ENCODE measurements at places on chromosomes 6 and 20.

DNA sequence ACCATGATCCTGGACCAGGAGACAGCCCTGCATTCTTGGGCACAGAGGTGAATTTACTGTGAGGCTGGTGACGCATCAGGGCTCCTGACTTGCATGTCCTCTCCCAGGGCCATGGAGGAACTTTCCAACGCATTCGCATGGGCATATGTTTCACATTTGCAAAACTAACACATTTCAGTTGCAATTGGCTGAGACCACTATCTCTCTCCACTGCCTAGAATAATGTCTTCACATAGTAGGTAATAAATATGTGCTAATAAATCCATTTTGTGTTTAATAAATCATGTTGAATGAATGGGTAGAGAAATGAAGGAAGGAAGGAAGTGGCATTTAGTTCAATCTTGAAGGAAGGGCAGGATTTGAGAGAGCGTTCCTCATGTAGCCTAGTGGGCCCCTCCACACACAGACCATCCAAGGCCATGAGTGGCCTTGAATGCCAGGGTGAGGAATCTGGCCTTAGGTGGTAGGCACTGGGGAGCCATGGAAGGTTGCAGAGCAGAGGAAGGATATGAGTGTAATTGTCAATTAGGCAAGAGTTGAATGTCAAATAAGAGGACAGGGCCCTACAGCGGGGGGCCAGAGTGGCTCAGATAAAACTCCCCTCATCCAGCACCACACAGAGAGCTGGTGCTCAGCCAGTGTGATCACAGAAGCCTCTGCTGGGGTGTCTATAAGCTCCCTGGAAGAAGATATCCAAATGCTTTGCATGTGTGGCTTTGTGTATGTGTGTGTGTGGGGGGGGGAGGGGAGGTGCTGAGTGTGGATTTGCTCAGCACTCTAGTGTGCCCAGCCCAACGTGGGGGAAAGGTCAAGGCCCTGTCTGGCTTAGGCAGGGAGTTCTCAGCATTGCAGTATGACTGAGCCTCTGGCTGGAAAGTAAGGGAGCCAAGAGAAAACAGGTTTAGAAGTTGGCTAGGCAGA, 30.9 kb upstream of the CCN5 start:
- DNase-seq, result no peak

DNA sequence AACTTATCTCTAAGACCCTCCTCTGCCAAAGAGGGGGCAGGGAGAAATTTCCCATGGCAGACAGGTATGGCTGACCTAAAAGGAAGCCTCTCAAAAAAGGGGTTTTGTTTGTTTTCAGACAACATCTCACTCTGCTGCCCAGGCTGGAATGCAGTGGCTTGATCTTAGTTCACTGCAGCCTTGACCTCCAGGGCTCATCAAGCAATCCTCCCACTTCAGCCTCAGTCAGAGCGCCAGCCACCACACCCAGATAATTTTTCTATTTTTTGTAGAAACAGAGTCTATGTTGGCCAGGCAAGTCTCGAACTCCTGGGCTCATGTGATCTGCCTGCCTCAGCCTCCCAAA, 3.8 kb downstream of the EZR start:
- no peak for DNase-seq

- no peak for DNase-seq
Observed at GRCh38 chr6:151963001-151963400, 155.5 kb downstream of the ESR1 start.

DNA sequence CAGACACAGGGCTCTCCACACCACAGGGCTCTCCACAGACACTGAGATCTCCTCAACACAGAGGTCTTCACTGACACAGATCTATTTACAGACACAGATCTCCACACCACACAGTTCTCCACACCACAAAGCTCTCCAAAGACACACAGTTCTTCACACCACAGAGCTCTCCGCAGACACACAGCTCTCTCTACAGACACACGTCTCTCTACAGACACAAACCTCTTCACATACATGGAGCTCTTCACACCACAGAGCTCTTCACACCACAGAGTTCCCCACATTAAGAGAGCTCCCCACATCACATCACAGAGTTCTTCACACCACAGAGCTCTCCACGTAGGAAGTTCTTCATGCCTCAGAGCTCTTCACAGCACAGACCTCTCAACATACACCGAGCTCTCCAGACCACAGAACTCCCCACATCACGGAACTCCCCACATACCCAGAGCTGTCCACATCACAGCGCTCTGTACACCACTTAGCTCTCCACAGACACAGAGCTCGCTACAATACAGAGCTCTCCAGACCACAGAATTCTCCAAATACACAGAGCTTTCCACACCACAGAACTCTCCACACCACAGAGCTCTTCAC, 53.9 kb downstream of the ERMARD start:
- no peak for DNase-seq

- DNase-seq, result no peak
Observed at GRCh38 chr6:36815962-36816735, 23.1 kb downstream of the CPNE5 start.

GRCh38 chr20:53001498-53002301, 29.5 kb downstream of the TSHZ2 start:
- DNase-seq, result peak; percentile 20

- no peak for DNase-seq
Observed at GRCh38 chr20:57638895-57639236, 18.6 kb upstream of the ZBP1 start.

Measured in stimulated activated CD4-positive, alpha-beta T cell treated with anti-CD3 and anti-CD28 coated beads, Interleukin-4, amount 100 ng/mL, for 24 hours (primary cell).